Activated naive CD8-positive, alpha-beta T cell treated with anti-CD3 and anti-CD28 coated beads, Interleukin-2, amount 10 ng/mL, durations not matched to agents 7 days and 5 days (primary cell): ENCODE measurements at places on chromosomes 1 and 21. TPM values are rescaled to one million over a fixed set of nuclear protein-coding genes. Genes with fewer than 3 reads are reported as not detected.
A peak's percentile ranks its signal among the peaks of the same experiment; 100 is the strongest.

DNA sequence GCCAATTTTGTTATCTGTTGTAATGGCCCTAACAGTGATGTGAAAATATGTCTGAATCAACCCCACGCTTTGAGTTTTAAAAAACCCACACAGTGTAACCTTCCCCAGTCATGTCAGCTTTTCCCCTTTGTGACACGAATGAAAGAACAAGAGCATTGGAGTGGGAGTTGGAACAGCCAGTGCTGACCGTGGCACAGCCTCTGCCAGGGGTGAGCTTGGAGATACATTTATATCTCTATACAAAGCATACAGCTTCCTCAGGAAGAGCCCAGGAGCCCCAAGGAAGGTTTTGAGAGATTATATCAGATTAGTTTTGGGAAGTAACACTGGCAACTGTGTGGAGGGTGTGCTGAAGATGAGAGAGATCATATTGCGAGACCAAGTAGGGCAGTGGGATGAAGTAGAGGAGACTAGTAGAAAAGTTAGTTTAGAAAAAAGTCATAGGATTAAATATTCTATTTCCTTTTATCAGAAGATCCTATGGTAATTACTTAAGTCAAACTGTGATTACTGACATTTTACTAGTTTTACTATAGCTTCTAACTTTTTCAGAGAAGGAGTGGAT lies 15.9 kb downstream of the LRRC8B start:
- no peaks in the 10 kb centered on the region for H3K27me3 ChIP-seq
- DNase-seq: no peak
- H3K36me3 ChIP-seq: peaks cover 35% of the 10 kb centered on the region
- no peak overlapping the region for H3K4me3 ChIP-seq
- H3K4me1 ChIP-seq: peaks cover 32% of the 10 kb centered on the region

DNA sequence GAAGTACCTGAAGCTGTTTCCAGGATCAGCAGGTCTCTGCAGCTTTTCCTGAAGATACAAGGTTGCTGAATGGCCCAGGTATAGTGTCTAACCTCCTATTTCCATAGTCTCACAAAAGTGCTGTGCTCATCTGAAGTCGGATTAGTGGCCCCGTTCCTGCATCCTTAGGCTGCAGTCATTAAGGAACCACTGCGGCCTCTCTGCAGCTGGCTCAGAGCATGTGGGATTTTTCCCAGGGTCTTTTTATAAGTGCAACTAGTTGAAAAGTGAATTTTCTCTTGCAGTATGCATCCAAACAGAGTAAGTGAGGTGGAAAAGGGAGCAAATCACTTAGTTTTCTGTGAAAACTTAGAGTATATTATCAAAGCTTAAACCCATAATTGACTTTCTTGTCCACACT lies 565.3 kb upstream of the NEGR1 start:
- H3K36me3 ChIP-seq: no peaks in the 10 kb centered on the region
- no peak for DNase-seq
- no peaks in the 10 kb centered on the region for H3K27me3 ChIP-seq
- H3K4me3 ChIP-seq: no peak overlapping the region
- no peaks in the 10 kb centered on the region for H3K4me1 ChIP-seq

The TRIM58 gene
- total RNA-seq: 0.08 TPM

The KCNC4 gene
- total RNA-seq: 8.9 TPM

- H3K36me3 ChIP-seq: no peaks in the 10 kb centered on the region
- H3K4me1 ChIP-seq: no peaks in the 10 kb centered on the region
- peaks cover 17% of the 10 kb centered on the region for H3K27me3 ChIP-seq
- no peak overlapping the region for H3K4me3 ChIP-seq
- H3K27ac ChIP-seq: no peak overlapping the region
Observed at GRCh38 chr1:32438136-32438535, 26.7 kb upstream of the ZBTB8B start.

The NR1I3 gene
- total RNA-seq: not detected

GRCh38 chr1:185432948-185433347 lies 115.9 kb upstream of the IVNS1ABP start:
- peaks cover 36% of the 10 kb centered on the region for H3K4me1 ChIP-seq
- peak overlapping the region; percentile 83 for H3K27ac ChIP-seq
- H3K36me3 ChIP-seq: peaks cover 48% of the 10 kb centered on the region

GRCh38 chr1:18814425-18814824 lies 45.0 kb downstream of the TAS1R2 start:
- no peaks in the 10 kb centered on the region for H3K36me3 ChIP-seq
- no peak overlapping the region for H3K4me3 ChIP-seq
- no peaks in the 10 kb centered on the region for H3K4me1 ChIP-seq
- no peak overlapping the region for H3K27ac ChIP-seq

GRCh38 chr1:205977402-205978014 lies 25.7 kb downstream of the RAB7B start:
- peaks cover 6% of the 10 kb centered on the region for H3K4me1 ChIP-seq
- no peak overlapping the region for H3K27ac ChIP-seq
- no peaks in the 10 kb centered on the region for H3K36me3 ChIP-seq
- no peak overlapping the region for H3K4me3 ChIP-seq

- H3K36me3 ChIP-seq: no peaks in the 10 kb centered on the region
- peaks cover 4% of the 10 kb centered on the region for H3K27me3 ChIP-seq
- DNase-seq: no peak
- no peak overlapping the region for H3K27ac ChIP-seq
- H3K4me1 ChIP-seq: no peaks in the 10 kb centered on the region
Observed at GRCh38 chr1:21518774-21519455, 9.7 kb downstream of the ALPL start.

- H3K27ac ChIP-seq: peak overlapping the region; percentile 94
- peak overlapping the region; percentile 100 for H3K4me3 ChIP-seq
- H3K27me3 ChIP-seq: no peaks in the 10 kb centered on the region
- H3K4me1 ChIP-seq: peaks cover 21% of the 10 kb centered on the region
- H3K36me3 ChIP-seq: peaks cover 8% of the 10 kb centered on the region
- no peak for DNase-seq
Observed at GRCh38 chr1:26112407-26112775, 767 bp downstream of the PDIK1L start.

The ARHGAP30 gene
- 273 TPM for total RNA-seq

The ASTN1 gene
- not detected for total RNA-seq

DNA sequence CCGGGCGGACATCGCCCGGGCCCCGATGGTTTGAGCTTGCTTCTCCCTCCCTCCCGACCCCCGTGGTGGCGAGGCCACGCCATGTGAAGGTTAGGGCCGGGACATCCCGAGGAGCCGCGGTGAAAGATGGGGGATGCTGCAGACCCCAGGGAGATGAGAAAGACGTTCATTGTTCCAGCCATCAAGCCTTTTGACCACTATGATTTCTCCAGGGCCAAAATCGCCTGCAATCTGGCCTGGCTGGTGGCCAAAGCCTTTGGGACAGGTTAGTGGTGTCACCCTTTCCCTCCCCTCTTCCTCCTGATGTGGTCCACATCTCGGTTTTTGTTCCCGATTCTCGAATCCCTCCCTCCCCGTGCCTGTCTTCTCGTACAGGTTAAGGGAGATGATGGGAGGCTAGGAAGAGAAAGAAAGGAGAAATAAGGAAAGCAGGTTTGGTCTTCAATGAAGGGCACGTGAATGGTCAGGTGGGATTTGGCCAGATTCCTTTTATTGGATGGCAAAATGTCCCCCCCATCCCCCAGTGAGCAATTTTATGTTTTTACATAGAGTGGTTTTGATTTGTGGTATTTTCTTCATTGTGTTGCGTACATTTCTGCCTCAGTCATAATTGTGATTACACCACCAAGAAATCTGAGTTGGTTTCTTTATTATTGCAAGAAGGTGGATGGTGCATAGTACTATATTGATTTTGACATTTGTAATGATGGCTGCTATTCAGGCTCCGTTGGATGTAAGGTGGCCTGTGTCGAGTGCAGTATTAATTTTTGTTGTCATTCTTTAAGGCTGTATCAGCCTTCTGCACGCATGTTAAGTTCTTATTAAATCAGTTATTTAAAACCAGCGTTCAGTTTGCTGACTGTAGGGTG lies 1.2 kb downstream of the CAMSAP2 start:
- no peak for DNase-seq
- peak overlapping the region; percentile 61 for H3K4me3 ChIP-seq
- H3K27ac ChIP-seq: no peak overlapping the region
- no peaks in the 10 kb centered on the region for H3K36me3 ChIP-seq
- H3K4me1 ChIP-seq: peaks cover 21% of the 10 kb centered on the region

GRCh38 chr21:16069178-16070112 lies 339.7 kb downstream of the USP25 start:
- H3K36me3 ChIP-seq: no peaks in the 10 kb centered on the region
- no peaks in the 10 kb centered on the region for H3K4me1 ChIP-seq
- no peak overlapping the region for H3K27ac ChIP-seq
- H3K4me3 ChIP-seq: no peak overlapping the region

DNA sequence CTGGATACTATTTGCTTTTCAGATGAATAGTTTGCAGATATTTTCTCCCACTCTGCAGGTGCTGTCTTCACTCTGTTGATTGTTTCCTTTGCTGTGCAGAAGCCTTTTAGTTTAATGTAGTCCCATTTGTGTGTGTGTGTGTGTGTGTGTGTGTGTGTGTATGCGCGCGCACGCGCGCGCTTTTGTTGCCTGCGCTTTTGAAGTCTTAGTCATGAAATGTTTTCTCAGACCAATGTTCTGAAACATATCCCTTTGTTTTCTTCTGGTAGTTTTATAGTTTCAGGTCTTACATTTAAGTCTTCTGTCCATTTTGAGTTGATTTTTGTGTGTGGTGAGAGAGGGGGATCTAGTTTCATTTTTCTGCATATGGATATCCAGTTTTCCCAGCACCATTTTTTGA lies 63.5 kb downstream of the XPR1 start:
- no peak for DNase-seq
- H3K27ac ChIP-seq: no peak overlapping the region
- H3K4me1 ChIP-seq: peaks cover 9% of the 10 kb centered on the region
- H3K27me3 ChIP-seq: no peaks in the 10 kb centered on the region

- DNase-seq: no peak
- H3K4me3 ChIP-seq: no peak overlapping the region
- no peaks in the 10 kb centered on the region for H3K4me1 ChIP-seq
- H3K36me3 ChIP-seq: peaks cover 13% of the 10 kb centered on the region
- H3K27ac ChIP-seq: no peak overlapping the region
- H3K27me3 ChIP-seq: no peaks in the 10 kb centered on the region
Observed at GRCh38 chr1:178908358-178908757, 37.5 kb upstream of the ANGPTL1 start.

DNA sequence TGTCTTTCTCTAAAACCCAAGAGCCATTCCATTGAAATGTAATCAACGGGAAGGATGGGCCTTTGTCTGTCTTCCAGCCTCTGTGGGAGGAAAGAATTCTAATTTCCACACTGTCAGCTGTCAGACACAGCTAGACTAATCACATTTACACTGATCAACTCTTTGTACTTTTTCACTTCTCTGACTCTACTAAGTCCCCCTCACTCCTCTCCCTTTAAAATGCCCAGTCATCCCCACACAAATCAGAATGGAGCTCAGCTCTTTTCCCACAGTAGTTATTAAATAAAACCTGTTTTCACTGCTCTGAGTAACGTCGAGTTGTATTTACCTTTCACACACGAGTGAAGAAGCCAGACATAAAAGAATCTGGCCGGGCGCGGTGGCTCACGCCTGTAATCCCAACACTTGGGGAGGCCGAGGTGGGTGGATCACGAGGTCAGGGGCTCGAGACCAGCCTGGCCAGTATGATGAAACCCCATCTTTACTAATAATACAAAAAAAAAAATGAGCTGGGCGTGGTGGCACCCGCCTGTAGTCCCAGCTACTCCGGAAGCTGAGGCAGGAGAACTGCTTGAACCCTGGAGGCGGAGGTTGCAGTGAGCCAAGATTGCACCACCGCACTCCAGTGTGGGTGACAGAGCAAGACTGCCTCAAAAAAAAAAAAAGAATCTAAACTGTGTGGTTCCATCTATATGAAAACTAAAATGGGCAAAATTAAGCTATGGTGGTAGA lies 13.3 kb downstream of the ZBTB8OS start:
- no peak overlapping the region for H3K4me3 ChIP-seq
- no peak for DNase-seq

The MSH4 gene
- total RNA-seq: 0.40 TPM

- no peaks in the 10 kb centered on the region for H3K36me3 ChIP-seq
- no peak overlapping the region for H3K4me3 ChIP-seq
- peaks cover 4% of the 10 kb centered on the region for H3K4me1 ChIP-seq
Observed at GRCh38 chr1:198465201-198466144, 75.0 kb downstream of the ATP6V1G3 start.

GRCh38 chr1:246837418-246838117 lies 94.2 kb downstream of the AHCTF1 start:
- H3K27me3 ChIP-seq: no peaks in the 10 kb centered on the region
- H3K36me3 ChIP-seq: peaks cover 7% of the 10 kb centered on the region
- no peak overlapping the region for H3K4me3 ChIP-seq
- no peak for DNase-seq

DNA sequence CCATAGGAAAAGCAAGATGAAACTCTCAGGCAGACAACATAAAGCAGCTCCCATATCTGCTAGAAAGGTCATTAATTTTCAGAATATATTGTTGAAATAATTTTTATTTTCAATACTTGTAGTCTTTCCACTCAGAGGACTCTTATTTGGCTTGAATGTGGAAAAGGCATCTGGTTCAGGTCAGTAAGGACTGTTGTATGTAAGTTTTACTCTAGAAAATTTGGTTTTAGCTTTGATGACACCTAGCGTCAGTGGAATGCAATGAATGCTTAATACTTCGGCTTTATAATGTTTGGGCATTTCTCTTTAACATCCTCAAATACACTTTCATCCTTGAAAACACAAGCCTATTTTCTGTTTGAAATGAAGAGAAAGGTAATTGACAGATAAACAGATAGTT lies 63.3 kb downstream of the LRRC40 start:
- DNase-seq: no peak
- H3K36me3 ChIP-seq: no peaks in the 10 kb centered on the region
- no peaks in the 10 kb centered on the region for H3K4me1 ChIP-seq
- no peaks in the 10 kb centered on the region for H3K27me3 ChIP-seq
- H3K4me3 ChIP-seq: no peak overlapping the region

The OR2AK2 gene
- not detected for total RNA-seq

DNA sequence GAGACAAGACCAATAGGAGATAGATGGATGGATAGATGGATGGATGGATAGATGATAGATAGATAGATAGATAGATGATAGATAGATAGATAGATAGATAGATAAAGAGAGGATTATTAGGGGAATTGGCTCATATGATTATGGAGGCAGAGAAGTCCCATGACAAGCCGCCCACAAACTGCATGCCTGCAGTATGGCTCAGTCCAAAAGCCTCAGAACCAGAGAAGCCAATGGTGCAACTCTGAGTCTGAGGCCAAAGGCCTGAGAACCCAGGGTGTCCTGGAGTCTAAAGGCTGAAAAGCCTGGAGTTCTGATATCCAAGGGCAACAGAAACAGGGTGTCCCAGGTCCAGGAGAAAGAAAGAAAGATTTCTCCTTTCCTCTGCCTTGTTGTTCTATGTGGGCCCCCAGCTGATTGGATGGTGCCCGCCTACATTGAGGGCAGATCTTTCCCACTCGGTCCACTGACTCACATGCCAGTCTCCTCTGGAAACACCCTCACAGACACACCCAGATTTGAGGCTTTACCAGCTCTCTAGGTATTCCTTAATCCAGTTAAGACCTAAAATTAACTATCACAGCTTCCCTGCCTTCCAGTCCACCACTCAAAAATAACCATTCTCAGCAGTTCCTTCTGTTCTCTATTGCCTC lies 39.6 kb upstream of the IRF2BP2 start:
- peaks cover 3% of the 10 kb centered on the region for H3K36me3 ChIP-seq
- no peak for DNase-seq
- no peaks in the 10 kb centered on the region for H3K4me1 ChIP-seq
- no peak overlapping the region for H3K4me3 ChIP-seq
- H3K27me3 ChIP-seq: peaks cover 5% of the 10 kb centered on the region

GRCh38 chr1:55535724-55536544 lies 320.8 kb upstream of the USP24 start:
- H3K27ac ChIP-seq: no peak overlapping the region
- H3K36me3 ChIP-seq: no peaks in the 10 kb centered on the region
- H3K4me1 ChIP-seq: no peaks in the 10 kb centered on the region
- H3K27me3 ChIP-seq: no peaks in the 10 kb centered on the region
- DNase-seq: no peak
